ENCODE measurements at places on chromosomes 1 and 21.
A peak's percentile ranks its signal among the peaks of the same experiment; 100 is the strongest.

DNA sequence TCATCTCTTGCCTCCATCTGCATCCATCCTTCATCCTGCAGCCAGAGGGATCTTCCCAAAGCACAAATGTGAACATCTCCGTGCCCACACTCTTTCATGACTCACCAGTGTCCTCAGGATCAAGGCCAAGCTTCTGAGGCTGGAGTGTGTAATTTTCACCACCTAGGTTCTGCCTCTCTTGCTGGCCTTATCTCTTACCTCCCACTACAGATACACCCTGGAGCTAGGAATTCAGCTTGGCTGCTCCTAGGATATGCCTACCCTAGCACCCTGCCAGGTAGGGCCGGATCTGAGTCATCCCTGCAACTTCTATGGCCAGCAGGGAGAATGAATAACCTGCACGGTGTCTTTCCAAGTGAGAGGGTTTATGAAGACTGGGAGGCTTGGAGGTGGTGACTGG, 208.7 kb upstream of the CSF3R start:
- DNase-seq, result no peak

DNA sequence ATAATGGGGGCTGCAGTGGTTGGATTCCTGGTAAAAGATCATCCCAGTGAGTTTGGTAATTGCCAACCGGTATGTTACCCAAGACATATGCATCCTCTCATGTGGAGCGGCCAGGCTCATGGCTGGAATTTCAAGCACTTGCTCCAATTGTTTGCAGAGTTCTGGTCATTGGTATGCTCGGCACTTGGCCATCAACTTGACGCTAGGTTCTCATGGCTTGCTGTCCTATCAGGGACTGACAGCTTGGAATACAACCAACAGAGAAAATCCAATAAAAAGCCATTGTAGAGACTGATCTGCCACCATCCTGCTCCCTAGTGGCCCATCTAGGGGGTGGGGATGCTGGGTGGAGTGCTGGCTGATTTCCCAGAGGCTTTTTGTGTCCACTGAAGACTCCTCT, 120.9 kb downstream of the EDEM3 start:
- no peak for DNase-seq

- no peak for DNase-seq
Observed at GRCh38 chr1:211910913-211911485, 80.4 kb upstream of the LPGAT1 start.

DNA sequence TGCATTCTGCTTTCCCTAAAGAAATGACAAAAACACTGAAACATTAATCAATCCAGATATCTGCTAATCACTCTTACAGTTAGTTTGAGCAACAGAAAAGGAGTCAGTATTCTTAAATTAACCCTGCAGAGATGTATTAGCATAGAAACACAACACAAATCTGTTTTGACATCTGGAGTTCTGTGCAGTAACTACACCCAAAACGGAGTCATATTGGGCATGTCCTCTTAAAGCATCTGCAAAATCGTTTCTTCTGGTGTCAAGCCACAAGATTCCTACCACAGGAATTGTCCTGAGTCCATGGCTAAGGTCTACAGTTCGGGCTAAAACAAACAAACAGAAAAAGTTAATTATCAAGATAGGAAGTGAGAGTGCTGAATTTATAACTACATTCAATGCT, 332.1 kb upstream of the PKN2 start:
- no peak for DNase-seq

DNA sequence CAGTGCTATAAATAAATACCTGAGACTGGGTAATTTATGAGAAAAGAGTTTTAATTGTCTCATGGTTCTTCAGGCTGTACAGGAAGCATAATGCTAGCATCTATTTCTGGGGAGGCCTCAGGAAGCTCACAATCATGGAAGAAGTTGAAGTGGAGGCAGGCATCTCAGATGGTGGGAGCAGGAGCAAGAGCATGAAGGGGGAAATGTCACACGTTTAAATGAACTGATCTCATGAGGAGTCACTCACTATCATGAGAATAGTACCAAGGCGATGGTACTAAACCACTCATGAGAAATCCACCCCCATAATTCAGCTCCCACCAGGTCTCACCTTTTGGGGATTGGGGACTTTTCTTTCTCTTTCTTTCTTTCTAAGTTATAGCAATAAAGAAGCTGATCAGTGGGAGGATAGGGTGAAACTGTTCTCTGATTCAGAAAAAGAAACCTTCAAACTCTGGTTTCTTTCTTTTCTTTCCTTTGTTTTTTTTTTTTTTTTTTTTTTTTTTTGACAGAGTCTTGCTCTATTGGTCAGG, 17.1 kb upstream of the SPAG17 start:
- DNase-seq, result no peak

DNA sequence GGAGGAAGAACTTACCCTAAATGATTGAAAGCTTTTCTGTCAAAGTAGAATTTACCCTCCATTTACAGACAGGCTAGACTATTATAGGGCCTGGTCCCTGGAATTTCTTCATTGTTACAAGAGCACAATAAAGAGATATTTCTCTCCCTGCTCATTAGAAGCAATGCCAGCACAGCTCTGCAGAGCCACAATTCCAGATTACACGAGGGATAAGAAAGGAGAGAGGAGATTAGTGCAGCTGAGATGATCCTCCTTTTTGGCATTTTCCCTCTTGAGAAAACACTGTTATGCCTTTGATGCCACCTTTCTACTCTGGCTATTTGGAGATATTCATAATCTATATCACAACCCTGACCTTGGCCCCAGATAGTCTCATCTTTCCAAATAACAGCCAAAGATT, 1119.5 kb upstream of the TMPRSS15 start:
- DNase-seq, result no peak

GRCh38 chr1:112743174-112744008, 28.3 kb upstream of the PPM1J start:
- DNase-seq, result no peak

- peak; percentile 23 for DNase-seq
Observed at GRCh38 chr21:30590297-30590696, at the start of gene KRTAP22-2. Gene KRTAP22-2 (minus strand): TSS chr21:30590397.

DNA sequence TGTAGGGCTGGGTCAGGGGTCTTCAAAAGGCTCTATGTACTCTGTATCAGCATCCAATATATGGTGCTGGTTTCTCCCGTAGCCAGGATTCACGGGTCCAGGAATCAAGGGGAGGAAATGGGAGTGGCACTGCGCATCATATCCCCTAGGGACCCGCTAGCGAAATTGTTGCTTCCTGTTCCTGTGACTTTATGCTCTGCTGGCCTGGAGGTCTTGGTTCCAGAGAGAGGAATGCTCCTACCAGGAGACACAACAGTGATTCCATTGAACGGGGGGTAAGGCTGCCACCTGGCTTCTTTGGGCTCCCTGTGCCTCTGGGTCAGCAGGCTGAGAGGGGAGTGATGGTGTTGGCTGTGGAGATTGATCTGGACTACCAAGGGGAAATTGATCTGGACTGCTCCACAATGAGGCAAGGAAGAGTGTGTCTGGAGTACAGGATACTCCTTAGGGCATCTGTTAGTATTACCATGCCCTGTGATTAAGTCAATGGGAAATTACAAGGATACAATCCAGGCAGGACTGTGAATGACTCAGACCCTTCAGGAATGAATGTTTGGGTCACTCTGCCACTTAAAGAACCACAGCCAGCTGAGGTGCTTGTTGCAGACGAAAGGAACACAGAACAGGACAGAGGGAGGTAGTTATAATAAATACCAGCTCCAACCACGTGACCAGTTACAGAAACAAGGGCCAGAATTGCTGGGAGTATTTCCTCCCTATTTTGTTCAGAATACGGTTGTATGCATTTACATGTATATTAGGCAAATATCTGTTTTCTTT, 10.2 kb downstream of the SPSB1 start:
- no peak for DNase-seq

DNA sequence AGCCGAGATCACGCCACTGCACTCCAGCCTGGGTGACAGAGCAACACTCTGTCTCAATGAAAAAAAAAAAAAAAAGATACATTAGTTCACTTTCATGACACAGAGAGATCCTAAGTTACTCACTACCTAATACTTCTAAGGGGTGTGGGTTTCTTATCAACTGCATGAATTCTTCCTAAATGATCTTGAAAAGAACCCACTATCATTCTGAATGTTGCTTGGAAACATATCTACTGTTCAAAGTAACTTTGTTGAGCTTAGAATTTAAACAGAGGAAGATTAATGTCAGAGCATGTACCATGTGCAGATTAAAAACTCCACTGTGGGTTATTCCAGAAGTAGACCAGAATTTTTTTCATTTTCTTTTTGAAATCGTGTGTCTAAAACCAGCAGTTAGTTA, 241.5 kb downstream of the LTN1 start:
- DNase-seq, result no peak

GRCh38 chr1:153760440-153760839, 14.8 kb upstream of the SLC27A3 start:
- no peak for DNase-seq

DNA sequence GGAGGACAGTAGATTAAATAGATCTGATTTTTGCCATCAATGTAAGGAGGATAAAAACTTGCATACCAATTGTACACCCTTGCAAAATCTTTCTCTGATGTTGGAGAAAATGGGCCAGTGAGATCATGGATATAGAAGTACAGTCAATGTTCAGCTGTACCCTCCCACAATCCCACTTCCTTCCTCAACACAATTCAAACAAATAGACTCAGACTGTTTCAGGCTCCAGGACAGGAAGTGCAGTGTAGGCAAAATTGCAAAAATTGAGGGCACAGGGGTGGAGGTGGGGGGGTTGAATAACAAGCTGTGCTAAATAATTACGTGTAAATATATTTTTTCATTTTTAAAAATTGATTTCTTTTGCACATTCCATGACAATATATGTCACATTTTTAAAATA, 3.9 kb upstream of the IFI44 start:
- no peak for DNase-seq

- DNase-seq, result peak; percentile 30
Observed at GRCh38 chr1:169367096-169367685, 406 bp downstream of the NME7 start.

- no peak for DNase-seq
Observed at GRCh38 chr1:153178922-153179321, 24.3 kb upstream of the LELP1 start.

DNA sequence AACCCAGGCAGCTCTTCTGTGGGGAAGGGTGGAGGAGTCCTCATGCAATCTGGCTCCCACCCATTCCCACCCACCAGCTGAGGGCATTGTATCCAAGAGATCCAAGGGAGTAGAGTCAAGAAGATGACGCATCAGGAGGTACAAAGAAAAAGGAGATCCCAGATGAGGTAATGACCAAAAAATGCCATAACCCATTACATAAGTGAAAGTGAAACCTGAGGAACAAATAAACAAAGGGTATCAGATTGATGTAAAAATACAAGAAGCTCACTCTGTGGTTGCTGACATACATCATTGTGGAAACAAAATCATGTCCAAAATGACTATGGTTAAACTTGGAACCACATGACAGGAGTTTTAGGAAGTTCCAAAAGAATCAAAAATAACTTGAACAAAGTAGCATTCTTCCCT, 42.5 kb downstream of the CCN1 start:
- DNase-seq, result no peak

- DNase-seq, result peak; percentile 78
Observed at GRCh38 chr21:15289896-15290841, 225.4 kb upstream of the NRIP1 start.

DNA sequence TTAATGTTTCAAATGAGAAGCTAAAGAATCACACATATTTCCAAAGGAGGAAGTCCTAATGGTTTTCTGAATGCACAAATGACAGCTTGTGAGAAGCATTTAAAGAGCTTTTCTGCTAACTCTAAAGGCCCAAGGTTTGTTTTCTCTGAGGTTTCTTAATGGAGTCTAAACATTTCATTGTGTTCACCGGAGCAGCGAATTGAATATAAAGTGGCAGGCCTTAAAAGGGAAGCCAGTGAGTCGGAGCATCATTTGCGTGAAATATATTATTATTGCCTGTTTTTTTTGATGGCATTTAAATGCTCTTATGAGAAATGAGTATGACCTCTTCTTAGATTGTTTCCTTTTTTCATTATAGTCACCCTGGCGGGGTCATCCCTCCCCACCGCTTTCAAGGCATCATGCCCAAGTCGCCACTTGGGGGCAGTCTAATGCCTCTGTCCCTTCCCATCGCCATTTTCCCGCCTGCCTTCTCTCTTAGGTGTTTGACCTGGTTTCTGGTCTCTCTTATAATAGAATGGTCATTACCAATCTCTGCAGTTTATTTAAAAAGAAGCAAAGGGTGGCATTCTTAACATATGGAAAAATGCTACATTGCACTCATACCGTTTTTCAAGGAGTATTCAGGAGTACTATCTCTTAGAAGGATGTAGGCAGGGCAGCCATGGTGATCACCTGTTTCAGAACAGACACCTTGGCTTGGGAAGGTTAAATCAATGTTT, 25.3 kb upstream of the OVAAL start:
- DNase-seq, result peak; percentile 23

DNA sequence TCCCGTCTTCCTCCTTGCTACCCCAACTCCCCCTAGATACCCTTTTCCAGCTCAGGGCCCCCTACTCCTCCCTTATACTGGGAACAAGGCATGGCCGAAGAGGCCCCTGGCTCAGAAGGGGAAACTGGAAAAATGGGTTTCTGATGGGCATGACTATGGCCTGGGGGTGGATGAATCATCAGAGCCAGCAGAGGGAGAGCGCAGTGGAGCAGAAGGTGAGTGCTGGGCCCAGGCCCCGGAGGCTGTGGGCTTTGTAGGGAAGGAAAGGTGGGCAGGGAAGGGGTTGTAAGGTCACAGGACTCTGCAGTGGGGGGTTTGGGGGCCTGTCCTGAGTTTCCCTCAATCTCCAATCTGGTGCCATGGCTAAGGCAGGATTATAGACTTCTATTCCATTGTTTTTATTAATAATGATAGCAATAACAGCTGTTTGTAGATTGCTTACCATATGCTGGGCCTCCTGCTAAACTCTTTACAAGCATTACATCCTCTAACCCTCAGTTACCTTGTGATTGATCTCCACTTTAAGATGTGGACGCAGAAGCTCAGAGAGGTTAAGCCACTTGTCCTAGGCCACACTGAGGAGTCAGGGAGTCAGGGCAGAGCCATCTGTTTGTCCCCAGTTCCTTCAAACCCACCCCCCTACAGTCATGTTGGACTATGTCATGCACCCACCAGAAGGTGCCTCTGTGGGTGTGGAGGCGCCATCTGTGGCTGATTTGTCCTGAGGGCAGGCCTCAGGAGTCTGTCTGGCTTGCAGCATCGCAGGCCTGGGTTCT, 36.2 kb upstream of the ZNF362 start:
- peak; percentile 96 for DNase-seq

DNA sequence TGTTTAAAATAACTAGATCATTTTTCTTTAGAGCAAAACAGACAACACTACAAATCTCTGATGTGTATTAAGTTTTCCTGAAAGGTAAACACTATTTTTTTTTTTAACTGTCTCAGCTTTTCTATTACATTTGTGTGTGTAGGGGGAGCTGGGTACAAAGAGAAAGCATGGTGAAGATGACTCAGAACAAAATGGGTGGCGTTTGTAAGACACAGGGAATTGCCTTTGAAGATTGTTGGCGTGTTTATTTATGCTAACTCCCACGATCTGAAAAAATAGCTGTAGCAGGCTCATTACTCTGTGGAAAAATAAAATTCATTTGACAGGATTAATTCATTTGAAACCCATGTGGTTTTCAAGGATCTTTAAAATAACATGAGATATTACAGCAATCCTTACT, 285.1 kb downstream of the RYR2 start:
- no peak for DNase-seq
